Fibroblast of mammary gland (primary cell): ENCODE measurements at places on chromosomes 1 and 21.
A peak's percentile ranks its signal among the peaks of the same experiment; 100 is the strongest.

DNA sequence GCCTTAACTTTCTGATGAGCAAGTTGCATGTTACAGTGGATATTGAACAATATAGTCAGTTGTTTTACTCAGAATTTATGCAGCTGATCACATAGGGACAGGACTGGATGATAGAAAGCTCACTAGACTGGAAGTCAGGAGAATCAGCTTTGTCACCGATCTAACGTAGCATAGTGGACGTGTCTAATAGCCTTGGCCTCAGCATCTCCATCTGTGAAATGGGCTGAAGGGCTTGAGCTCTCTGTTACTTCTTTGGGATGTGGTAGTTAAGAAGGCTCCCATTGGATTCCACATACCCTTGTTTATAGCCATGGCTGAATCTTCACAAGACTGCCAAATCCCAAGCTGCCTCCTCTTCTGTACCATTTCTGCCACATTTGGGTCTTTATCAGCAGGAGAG, 190.6 kb downstream of the GRIK1 start:
- no peak for DNase-seq

GRCh38 chr1:39791838-39792237, 3.2 kb upstream of the BMP8B start:
- no peak for DNase-seq

DNA sequence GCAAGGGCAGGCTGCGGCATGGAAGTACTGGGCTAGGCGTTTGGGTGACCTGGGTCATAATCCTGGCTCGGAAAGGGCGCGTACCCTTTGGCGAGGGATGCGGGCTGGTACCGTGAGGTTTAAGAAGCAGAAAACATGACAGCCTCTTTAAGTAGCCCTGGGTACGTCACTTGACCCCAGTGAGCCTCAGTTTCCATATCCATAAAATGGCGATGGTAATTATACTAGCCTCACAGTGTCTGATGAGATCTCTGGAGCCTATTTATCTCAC, 700 bp downstream of the PIGV start:
- no peak for DNase-seq

- DNase-seq: no peak
Measured at GRCh38 chr21:38809198-38809878, 3.6 kb downstream of the ETS2 start.

GRCh38 chr1:173506437-173506836, 29.3 kb downstream of the PRDX6 start:
- DNase-seq: no peak

GRCh38 chr1:106705971-106706370, 350.5 kb upstream of the PRMT6 start:
- no peak for DNase-seq

GRCh38 chr1:57277681-57278080, 146.2 kb downstream of the DAB1 start:
- DNase-seq: no peak

DNA sequence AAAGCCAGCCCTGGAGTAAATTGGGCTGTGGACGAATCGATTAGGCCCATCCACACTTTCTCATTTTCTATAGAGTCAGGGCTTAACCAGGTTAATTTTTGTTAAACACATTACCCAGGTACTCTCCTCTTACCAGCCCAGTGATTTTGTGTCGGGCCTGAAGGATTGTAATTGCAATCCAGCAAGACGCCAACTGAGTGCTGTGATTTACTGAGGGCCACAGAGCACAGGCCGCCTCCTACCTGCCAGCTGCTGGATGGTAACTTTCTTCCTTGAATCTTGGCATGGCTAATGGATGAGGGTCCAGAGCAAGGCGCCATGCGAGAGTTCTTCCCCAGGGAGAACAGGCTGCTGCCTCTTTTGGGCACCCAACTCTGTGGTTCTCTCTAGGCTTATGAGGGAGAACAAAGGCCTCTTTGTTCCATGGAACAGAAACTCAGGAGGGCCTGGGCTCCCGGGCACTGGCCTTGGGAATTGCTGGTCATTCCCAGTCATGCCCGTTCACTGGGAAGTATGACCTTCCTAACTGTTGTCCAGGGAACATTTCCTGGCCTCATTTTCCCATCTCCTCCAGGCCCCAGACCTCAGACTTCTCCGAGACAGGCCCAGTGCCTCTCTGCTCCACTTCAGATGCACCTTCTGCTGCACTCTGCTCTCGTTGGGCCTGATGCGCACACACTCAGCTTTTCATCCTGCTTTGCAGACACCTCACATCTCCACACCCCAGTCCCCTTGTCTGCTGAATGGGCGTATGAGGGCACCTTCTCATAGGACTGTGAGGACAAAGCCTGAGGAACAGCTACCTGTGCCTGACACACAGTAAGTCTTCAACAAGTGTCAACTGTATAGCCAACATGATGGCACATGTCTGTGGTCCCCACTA, 57.3 kb downstream of the SYF2 start:
- DNase-seq: no peak

DNA sequence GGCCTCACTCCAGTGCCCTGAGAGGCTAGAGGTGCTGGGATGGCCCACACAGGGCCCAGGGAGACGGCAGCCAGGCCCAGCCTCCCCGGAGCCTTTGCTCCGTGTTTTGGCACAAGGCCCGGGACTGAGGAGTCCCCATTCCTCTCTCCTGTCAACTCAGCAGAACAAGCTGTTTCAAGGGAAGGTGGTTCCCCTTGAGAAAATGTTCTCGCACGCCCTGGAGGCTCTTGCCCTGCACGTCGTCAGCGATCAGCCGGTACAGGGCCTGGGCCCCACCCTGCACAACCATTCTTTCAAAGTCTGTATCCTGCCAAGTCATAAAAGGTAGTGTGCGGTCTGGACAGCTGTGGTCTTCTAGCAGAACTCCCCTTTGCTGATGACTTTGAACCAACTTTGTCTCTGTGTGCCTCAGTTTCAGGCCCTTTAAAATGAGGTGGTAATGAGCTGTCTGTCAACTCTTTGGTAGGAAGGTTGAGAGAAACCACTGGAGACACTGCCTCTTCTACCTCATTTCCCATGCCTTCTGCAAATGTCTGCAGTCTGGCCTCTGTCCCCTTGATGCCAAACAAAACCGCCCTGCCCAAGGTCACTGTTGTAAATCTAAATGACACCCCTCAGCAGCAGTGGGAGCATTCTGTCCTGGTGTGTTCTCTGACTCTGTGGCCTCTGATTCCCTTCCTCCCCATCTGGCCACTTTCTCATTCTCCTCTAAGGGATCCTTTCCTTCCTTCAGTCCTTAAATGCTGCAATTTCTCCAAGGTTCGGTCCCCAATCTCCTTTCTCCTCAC, 138.6 kb upstream of the JUN start:
- DNase-seq: peak; percentile 54

DNA sequence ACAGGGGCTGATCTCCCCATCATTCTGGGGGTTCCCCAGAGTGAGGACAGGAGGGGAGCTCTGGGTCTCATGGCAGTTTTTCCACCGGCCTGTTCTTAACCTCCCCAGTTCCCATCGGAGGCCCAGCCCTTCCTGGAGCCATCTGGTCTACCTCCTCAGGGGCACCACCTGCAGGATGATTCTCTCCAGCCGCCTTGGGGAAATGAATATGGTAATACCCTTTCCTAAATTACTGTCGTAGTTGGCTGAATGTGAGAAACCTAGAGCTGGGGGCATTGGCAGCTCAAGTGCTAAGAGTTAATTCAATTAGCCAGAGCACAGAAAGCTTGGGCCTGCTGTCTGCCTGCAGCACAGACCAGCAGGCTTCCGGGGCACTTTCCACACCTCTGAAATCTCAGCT, 64.9 kb downstream of the TAS1R2 start:
- no peak for DNase-seq

DNA sequence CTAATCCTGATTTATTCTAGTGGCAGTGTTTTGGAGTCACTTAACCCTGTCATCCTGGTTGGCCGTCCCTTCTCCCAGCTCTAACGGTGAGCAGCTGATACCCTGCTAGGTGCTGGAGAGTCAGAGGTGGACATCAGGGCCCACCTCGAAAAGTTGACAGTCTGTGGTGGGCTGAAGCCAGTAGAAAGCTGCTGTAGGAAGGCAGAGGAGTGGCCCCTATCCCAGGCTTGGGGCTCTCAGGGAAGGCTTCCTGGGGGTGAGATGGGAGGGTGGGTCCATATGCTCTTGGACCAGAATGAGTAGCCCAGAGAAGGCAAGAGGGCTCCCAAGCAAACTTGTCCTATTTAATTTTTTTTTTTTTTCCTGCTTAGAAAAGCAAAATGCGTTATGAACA, 475 bp upstream of the RPL5 start:
- DNase-seq: no peak

GRCh38 chr1:197314682-197315081, 46.6 kb downstream of the CRB1 start:
- no peak for DNase-seq

DNA sequence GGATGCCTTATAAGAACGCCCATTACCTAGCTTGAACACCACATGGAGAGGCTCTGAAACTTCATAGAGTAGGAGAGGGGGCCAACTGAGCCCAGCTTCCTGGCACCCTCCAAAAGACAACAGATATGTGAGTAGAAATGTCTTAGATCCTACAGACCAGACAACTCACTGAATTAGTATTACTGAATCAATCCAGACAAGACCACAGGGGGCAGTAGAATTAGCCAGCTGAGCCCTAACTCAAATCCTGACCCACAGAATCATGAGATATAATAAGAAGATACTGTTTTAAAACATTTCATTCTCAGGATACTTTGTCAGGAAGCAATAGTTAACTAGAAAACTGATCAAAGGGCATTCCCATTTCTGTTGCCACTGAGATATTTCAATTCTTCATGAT, 45.8 kb upstream of the C1orf21 start:
- DNase-seq: peak; percentile 13
